SW 1271 (cell line): ENCODE measurements at places on chromosomes 12 and 14.

DNA sequence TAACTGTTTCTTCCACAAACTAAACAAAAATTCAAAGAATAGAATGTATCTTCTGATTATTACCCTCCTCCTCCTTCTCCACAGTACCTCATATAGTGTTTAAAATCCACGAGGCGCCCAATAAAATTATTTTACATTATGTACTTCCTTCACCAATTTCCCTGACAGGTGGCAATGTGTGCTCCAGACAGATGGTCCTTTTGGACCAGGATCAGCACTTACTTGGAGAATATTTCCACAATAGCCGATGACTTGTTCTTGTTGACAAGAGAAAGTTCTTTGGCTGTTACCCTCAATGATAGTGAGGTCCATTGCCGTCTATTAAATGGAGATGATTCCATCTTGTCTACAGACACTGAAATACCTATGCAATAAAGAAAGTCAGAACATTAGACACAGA is 34.9 kb downstream of the LIMA1 start:
- DNase-seq: no peak

DNA sequence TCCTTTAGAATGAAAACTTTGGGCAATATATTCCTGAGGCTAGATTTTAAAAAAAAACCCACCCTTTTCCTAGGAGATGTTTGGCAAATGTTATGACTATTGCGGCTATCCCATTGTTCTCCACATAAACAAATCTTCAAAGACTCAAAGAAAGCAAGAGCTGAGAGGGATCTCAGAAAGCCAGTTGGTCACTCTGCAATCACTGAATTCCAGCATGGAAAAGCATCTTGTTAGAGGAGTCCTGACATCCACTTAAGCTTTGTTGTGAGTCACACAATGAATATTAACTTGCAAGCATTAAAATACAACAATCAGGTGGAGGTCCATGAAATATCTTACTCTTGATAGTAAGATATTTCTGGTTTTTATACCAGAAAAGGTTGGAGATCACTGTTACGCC is 11.0 kb upstream of the PTPRB start:
- no peak for DNase-seq

- no peak for DNase-seq
Measured at GRCh38 chr12:99706736-99707473, 59.4 kb downstream of the GARIN6 start.

DNA sequence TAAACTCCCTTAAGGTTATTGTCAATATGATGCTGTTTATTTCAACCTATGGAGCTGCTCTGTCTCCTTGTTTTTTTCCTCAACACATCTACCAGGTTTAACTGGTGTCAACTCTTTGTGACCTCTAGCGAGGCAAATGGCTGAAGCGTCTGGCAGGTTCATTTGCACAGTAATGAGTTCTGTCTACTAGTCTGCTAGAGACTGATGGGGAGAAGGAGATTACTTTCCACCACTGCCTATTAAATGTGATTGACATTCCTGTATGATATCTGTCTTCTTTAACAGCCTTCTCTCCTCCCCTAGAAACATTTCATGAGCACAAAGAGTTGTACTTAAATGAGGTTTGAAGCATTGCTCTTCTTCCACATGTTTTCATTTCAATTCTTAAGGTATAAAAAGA is 253.7 kb downstream of the SLC6A15 start:
- no peak for DNase-seq

DNA sequence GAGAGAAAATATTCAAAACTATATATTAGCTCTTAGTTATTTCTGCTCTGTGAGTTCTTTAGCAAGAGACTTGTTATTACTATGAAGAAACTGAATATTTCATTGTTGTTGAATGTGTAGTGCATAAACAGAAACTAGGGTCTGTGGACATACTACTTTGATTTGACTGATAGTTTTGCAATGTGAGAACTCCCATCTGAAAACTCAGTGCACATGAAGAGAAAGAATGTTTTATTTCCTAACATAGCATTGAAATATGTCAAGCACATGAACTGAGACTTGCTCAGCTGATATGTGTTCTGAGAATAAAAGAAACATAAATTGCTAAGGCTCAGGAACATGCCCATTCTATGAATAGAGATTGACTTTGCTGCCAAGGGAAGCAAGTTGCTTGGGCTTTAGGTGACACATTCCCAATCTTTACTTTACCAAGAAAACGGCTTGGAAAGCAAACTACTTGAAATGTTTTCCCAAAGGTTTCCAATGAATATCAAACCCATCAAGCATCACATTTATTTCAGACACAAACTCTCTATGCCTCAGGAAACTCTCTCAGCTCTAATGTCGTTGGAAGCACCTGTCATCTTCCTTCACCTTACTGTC is 290.4 kb downstream of the SLC16A7 start:
- no peak for DNase-seq

- DNase-seq: no peak
Measured at GRCh38 chr14:95652690-95653089, 33.5 kb upstream of the TCL1B start.

DNA sequence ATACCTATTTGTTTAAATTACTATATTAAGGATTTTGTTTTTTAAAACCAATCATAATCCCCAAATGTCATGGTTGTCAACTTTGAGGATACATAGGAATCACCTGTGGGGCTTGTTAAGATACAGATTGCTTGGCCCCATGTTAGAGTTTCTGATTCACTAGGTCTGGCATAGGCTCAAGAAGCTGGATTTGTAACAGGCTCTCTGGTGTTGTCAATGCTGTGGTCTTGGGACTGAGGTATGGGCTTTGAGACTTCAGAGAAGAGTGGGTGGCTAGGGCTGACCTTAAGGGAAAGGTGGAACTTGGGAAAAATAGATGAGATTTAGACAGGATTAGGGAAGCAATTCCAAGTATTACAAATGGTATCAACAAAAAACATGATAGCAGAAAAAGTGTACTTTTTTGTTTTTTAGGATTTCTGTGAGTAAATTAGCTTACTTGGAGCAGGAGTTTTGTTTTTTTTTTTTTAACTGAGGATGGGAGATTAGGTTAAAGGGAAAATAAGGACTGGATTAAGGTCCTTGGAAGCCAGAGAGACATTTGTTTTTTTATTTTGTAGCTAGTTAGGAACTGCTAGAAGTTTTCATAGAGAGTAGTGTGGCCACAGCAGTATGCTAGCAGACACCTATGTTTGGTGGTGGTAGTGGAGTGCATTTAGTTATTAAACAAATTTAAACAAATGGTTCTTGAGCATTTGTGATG is 88.6 kb downstream of the RAD51B start:
- no peak for DNase-seq

- no peak for DNase-seq
Measured at GRCh38 chr12:6724409-6724797, 557 bp downstream of the COPS7A start.

GRCh38 chr12:104163631-104164030 is 25.6 kb upstream of the NFYB start:
- no peak for DNase-seq

GRCh38 chr12:71061451-71061850 is 96.3 kb downstream of the TSPAN8 start:
- DNase-seq: no peak
